ENCODE measurements at places on chromosomes 13 and 19.

- no peak for DNase-seq
These were observed 6.0 kb downstream of the TMED1 start for GRCh38 chr19:10829967-10830366.

GRCh38 chr13:90414691-90415596, 932.5 kb upstream of the MIR17HG start:
- DNase-seq, result no peak

- no peak for DNase-seq
These were observed 53.5 kb upstream of the ALOX5AP start for GRCh38 chr13:30681843-30682242.

DNA sequence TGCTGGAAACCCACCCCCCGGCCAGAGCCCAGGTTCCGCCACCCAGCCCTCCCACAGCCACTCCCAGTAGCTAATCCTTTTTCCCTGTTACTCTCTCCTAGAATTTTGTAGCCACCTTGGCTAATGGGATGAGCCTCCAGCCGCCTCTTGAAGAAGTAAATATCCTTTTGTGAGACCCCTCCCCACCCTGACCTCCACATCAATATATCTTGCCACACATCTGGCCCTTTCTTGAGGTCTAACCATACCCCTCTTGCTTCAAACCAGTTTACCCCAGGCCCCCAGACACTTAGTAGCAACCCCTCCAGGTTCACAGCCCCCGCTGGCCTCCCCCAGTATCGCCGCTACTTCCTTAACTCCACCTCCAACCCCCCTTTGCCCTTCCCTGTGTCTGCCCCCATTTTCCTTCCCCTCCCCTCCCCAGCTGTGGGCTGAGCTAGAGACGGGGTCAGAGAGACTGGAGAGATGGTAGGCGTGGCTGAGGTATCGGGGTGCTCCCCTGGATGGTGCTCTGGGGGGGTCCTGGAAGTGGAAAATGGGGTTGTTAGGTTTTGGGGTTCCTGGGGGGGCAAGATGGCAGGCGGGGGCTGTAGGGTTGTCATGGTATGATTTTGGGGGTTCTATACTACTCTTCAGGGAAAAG, 2.8 kb downstream of the PRMT1 start:
- no peak for DNase-seq

DNA sequence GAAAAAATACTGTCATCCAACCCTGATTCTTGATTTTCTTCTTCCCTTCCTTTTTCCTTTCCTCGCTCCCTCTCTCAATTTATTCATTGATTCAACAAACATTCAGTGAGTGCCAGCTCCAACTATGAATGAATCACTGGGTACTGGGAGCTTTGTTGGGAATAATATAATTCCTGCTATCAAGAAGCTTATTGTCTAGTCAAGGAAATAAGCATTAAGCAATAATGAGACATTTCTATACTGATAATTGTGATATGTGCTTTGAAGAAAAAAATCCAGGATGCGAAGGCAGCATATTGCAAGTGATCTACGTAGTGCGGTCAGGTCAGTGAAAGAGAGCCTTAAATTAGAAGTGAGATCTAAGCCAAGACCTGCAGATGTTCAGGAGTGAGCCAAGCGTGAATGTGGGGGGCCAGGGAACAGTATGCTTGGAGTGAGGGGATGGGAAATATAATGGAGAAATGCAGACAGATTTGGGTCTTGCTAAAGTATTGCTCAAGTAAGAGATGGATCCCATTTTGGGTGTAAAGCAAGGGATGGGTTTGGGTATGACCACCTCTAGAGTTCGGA, 253.5 kb downstream of the LHFPL6 start:
- no peak for DNase-seq

- no peak for DNase-seq
These were observed 6.7 kb upstream of the ONECUT3 start for GRCh38 chr19:1746401-1747284.

GRCh38 chr13:40059540-40060232, 404.2 kb downstream of the COG6 start:
- DNase-seq, result no peak

DNA sequence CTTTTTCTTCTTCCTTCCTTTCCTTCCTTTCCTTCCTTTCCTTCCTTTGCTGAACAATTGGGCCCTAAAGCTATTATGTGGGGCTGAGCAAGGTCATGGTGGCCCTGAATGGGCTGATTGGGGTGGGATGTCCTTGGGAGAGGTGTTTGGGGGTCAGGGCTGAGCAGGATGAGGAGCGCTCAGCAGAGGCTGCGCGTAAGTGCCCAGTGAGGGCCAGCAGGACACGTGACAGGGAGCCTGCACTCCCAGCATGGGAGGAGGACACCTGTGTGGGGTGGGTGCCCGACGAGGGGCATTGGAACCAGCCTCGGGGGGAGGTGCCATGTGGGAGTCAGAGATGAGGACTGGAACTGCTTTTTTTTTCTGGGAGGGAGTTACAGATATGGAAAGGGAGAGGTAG, 5.4 kb upstream of the LGALS7 start:
- no peak for DNase-seq

DNA sequence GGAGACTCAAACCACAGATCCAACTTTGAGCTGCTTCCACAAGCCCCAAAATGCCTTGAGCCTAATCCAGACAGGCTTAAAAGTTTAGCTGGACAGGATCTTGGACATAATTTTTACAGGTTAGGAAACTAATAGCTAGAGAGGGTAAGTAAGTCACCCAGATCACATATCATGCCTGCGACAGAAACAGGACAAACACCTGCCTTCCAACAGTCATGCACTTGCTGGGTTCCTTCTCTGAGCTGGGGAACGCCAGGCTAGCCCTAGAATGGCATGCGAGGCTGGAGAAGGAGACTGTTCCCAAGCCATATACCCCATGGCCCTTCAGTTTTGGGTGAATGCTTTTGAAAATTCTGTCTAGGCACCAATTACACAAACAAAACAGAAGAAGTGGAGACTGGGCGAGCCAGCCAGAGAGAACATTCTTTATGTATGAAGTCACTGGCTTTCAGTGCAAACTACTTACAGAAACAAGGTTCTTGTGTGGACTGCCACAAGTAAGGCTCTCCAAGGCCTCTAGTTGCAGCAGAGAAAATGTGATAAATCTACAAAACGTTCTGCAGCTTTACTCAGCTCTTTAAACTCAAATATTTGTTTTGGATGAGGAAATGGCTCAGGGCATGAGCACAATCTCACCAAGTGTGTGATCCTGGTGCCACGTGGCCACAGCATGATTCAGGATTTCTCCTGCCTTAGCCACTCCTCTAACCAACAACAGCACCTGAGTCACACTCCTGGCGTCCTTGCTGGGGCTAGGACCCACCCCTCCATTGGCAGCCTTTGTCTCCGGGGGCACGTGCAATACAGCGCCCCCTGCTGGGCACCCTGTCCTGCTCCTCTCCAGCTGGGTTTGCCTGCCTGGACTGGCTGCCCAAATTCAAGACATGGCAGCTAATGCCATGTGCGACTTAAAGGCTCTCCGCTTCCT, 73.4 kb upstream of the UBL3 start:
- no peak for DNase-seq

DNA sequence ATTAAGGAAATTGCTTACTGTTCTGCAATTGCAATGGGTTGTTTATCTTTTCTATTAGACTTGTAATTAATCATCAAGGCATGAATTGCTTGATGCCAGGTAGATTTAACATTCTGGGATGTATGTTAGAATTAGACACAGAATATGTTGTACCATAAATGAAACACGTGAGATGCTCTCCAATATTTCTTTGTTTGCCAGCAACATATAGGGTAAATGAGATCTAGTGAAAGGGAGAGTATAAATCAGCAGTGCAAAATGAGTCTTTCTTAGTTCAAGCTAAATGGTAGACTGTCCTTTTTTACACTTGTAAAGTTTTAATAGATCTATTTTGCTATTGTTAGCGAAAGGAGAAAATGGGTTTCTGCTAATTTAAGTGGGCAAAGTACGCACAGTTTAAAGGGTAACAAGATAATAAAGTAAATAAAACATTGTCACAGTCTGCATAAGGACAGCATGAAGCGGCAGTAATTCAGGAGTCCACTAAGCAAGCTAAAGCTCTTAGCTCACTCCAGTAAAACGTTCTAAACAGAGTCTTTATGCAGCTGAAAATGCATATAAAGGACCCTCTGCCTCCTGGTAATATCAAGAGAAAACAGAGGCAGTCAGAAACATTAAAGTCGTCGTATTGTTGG, 1137.1 kb downstream of the OLFM4 start:
- DNase-seq, result peak; percentile 28

DNA sequence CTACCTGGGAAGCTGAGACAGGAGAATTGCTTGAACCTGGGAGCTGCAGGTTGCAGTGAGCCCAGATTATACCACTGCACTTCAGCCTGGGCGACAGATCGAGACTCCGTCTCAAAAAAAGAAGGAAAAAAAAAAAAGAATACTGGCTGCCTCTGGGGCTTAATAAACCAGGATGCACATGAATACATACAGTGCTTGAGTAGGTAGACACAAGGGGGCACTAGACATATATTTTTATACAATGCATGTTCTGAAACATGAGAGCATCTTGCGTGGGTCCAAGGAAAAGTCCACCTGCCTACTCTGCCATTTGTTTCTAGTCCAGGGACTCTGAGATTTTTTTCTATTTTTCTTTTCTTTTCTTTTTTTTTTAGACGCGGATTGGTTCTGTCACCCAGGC, 31.2 kb downstream of the KEAP1 start:
- no peak for DNase-seq

DNA sequence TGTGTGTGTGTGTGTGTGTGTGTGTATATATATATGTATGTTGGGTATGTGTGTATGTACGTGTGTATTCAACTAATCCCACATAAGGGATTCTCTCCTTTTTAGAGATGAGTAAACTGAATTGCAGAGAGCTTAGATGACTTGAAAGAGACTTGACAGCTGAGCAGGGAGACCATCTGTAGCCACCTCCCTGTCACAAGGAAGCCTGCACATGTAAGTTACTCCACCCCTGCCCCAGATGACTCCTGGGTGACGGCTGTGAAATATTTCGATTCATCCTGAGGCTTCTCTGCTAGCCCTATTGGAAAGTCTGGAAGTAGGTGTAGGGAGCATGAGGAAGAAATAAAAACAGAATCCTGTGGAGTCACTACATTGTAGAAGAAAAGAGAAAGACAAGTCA, 480.4 kb downstream of the FOXO1 start:
- no peak for DNase-seq

GRCh38 chr13:113647351-113648215, 10.4 kb downstream of the ATP4B start:
- DNase-seq, result peak; percentile 67

DNA sequence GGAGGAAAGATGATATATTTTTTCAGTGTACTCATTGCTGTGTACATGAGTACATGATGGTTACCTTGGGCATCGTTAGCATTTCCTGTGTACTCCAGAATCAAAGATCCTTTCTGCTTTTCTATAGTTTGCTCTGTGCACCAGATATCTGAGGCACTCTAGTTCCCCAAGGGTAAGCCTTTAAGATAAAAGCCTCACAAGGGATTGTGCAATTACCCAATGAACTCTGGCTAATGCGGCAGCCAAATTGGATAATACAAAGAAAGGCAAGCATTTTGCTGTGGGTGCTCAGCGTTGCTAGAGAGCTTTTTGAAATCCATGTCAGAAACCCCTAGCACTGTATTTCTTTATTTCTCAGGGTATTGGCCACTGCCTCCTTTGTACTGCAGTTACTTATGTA, 2.9 kb downstream of the CYSLTR2 start:
- DNase-seq, result no peak

DNA sequence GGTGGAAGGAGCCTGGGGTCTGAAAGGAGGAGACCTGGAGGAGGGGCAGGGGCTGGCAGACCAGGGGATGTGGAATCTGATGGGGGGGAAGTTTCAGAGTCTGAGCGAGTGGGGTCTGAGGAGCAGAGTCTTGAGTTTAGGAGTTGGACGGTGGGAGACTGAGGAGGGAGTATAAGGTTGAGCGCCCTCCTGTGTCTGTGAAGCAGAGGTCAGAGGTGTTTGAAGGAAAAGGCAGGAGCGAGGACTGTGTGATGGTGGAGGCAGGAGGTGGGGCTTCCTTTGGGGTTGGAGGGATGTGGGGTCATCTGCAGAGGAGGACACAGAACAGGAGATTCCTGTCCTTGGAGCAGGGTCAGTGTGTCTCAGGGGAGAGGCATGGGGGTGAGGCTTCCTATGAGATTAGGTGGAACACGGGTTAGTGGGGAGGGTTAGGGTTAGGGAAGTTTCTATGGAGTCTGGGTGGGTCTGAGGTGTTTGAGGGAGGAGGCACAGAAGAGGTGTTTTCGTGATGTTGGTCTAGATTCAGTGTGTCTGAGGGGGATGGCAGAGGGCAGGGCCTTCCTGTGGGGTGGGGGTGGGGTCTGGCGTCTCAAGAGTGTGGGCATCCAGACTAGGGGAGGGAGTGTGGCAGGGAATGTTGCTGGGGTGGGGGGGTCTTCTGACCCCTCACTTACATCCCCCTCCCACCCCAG, 8.3 kb downstream of the RYR1 start:
- no peak for DNase-seq

- no peak for DNase-seq
These were observed 370.3 kb downstream of the ZNF536 start for GRCh38 chr19:30742406-30742938.

DNA sequence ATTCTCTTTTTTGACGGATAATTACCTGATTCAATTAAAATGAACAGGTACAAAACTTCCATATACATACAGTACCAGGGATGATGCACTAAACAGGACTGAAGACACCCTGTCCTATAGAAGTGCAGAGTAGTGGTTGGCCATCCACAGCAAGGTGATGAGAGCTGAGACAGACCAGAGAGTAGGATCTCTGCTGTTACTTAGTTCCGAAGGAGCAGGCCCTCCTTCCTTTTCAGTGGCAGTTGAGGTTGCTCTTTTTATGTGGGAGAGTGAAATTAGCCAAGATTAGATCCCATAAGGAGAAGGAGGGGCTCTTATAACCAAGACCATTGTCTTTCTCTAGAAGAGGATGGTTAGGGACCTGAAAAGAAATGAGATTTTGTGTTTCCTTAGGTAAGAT, 4.0 kb downstream of the PDS5B start:
- no peak for DNase-seq

- no peak for DNase-seq
These were observed 20.5 kb downstream of the ZNF607 start for GRCh38 chr19:37699057-37699456.

GRCh38 chr13:23289917-23290357, 109.2 kb downstream of the SGCG start:
- DNase-seq, result no peak

All from NCI-H187 treated with DMSO at 0.1 percent for 48 hours (cell line).